T-helper 22 cell (primary cell): ENCODE measurements at places on chromosomes 3 and 15.

DNA sequence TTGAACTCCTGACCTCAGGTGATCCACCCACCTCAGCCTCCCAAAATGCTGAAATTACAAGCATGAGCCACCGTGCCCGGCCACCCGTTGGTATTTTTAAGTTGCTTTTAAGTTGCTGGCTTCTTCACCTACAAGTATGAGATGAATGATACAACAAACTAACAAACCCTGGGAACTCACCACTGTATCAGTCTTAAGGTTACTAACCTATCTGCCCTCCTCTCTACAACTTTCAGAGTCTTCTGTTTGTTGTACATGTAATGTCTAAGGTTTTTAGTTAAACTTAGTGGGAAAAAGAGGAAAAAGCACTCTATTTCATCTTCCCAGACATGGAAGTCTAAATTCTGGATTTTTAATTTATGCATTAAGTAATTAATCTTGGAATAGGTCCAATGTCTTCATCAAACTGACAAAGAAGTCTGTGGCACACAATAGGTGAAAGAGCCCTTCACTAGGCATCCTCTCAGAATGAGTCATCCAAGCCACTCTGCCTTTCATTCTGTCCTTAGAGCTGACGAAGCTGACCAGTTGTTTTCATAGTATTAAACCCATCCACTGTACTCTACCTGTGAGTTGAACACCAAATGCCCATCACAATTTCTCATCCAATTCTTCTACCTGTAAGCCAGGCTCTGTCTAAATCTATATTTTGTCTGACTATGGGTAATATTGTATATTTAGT lies 936.1 kb downstream of the TUSC7 start:
- DNase-seq = no peak

GRCh38 chr3:64559588-64559987 lies 128.2 kb downstream of the ADAMTS9 start:
- no peak for DNase-seq

- no peak for DNase-seq
Measured at GRCh38 chr3:196778755-196779154, 39.1 kb downstream of the PAK2 start.

- DNase-seq = no peak
Measured at GRCh38 chr3:167361306-167361705, 18.8 kb downstream of the ZBBX start.

DNA sequence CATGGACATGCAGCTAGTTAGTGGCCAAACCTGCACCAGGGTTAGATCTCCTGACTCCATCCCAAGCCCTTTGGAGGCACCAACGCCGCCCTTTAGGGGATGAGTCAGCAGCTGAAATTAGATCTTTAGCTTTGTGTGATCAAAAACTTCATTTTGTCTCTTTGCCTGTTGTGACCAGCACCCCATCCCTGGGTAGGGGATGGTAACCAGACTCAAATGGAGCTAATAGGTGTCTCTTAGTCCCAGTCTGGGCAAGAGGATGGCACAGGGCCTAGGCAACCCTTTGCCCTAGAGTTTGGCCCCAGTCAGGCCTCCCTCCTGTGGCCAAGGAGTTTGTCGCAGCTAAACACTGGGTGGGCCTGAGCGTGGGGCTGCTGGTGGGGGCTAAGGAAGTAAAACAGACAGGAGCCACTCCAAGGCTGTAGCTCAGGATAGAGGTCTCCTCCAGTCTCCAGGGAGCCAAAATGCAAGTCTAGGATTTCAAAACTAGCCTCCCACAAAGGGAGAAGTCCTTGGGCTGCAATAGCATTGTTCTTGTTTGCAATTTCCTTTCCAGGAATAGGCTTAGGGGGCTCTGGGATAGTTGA lies 105.1 kb downstream of the CPN2 start:
- no peak for DNase-seq

DNA sequence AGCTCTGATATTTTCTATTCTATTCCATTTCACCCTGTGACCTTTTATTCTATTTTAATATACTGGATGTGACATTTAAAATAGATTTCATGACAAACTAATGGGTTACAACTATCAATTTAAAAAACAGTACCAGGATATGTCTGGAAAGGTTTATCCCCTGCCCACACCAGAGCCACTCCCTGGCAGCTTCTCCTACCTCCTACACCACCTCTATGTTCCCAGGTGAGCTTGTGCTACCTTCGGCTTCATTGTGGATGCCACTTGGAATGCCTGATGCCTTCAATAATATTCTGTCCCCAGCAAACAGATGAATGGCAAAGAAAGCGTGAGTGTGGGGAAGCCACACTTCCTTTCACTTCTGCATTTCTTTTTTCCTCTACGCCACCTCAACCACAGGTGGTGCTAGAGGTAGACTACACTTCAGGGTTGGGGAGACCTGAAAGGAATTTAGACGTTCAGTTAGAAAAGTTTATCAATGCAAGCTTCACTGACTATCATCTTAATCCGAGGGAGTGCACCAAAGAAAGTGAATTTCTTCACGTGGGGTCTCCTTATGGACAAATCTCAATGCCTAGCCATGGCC lies 213.0 kb downstream of the SSR3 start:
- no peak for DNase-seq

DNA sequence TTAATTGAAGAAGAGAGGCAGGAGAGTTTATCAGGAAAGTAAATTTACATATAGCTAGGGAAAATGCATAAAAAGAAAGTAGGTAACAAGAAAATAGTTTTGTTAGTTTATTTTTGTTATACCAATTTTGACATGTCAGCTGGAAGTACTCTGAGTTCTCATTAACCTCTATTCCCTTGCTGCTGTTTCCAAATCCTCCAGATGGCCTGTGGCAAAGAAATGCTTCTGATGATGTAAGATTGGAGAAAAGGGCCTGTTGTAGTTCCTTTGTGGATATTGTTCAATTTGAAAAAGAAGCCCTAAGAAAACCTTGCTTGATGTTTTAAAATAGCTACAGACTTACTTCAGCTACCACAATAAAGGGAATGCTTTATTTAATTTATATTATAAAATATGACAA lies 192.9 kb upstream of the SLITRK3 start:
- DNase-seq = no peak

DNA sequence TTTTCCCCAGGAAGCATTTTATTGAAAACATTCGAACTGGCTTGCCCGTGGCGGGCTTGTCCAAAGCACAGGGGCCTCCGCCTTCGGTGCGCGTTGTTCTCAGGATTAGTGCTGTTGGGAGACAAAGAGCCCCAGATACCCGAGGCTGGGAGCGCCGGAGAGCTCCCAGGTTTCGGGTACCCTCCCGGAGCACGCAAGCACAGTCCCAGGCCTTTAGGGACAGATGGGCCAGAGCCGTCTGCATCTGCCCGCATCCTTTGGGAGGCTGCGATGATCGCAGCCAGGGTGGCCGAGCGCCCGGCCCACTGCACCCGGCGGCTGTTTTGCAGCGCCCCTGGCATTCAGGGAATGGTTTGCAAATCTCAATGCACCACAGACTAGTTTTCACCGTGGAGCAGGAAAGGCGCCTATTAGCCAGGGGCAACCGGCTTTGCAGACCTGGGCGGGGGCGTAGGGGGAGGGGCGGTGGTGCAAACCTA lies 5.0 kb upstream of the FEZF2 start:
- no peak for DNase-seq

GRCh38 chr3:150439657-150440056 lies 31.6 kb downstream of the TSC22D2 start:
- no peak for DNase-seq

DNA sequence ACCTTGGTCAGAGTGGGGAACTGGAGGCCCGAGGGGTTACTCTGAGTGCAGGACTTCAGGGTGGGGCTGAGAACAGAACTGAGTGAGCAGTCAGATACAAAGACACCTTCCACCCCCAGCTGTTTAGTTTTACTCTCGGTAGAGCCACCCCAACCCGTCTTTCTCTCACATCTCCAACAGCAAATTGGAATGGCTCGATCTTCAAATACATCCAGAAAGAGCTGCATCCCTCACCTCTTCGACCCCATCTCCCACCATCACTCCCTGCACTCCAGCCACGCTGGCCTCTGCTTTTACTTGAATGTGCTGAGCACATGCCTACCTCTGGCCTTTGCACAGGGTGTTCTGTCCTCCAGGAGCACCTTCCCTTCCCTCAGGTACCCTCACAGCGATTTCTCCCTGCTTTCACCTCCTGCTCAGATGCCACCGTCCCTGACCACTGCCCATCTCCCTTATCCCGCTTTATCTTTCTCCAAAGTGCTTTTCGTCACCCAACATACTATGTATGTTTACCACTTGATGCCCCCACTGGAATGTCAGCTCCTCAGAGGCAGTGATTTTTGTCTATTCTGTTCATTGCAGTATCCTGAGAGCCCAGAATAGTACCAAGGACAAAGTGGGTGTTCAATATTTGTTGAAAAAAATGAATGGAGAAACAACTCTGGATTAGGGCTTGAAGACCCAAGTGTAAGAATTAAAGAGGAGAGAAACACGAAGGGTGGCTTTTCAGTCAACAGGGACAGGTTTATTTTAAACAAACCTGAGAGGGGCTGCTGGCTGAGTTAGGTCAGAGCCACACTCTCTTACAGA lies 4.4 kb downstream of the CHCHD4 start:
- no peak for DNase-seq

DNA sequence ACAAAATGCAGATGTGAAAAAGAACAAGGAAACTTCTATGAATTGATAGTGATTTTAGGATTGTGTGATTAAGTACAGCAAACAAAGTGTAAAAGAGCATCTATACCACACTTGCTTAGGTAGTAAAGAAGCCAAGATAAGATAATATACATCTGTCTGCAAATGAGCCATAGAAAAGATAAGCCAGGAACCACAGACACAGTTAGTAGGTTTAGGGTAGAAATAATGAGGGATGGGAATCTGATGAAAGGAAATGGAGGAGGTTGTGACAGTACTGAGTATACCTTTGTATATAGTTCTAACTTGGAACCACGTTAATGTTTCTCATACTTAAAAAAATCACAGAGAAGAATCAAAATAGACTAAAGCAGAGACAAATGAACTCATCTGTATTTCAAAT lies 54.0 kb downstream of the TCF12 start:
- no peak for DNase-seq
